Ascending aorta (tissue), 2 donors: ENCODE measurements at places on chromosomes 16 and 17. TPM values are rescaled to one million over a fixed set of nuclear protein-coding genes. Genes with fewer than 3 reads are reported as not detected.

- DNase-seq, result no peak
Measured at GRCh38 chr17:65855245-65855644, 293.8 kb upstream of the AXIN2 start.

- no peak for DNase-seq
Measured at GRCh38 chr17:59366773-59367656, 35.6 kb downstream of the YPEL2 start.

SLC16A13 gene
- total RNA-seq, result 1.5 TPM

DNA sequence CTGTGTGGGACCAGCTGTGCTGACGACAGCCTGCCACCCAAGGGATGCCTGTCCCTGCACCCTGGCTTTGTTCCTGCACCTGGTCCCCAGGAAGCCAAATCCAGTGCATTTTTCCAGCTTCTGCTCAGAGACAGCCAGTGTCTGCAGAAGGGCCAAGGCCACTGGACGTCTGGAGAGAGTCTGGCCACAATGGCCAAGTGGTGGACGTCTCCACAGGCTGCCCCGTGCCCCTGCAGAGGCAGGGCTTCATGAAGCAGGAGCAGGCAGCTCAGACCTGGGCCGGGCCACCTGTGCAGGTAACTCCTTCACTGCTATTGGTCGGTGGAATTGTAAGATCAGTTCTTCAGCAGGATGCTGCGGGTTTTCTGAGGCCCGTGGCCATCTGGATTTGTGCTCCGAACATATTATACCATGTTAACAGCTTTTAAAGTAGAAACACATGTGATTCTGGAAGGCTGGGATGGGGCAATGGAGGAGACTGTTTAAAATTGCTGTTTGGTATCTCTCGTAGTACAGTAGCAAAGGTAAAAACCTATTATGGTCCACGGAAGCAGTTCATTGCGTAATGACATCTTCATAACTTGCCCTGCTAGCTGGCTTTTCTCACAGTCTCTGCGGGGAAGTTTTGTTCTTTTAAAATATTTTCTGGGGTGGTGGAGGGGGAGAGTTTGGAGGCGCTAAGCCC is 185.3 kb downstream of the CCDC182 start:
- DNase-seq, result no peak

- DNase-seq, result no peak
Measured at GRCh38 chr16:87585442-87586200, 16.7 kb upstream of the JPH3 start.

- DNase-seq, result no peak
Measured at GRCh38 chr16:87177673-87178072, 139.5 kb downstream of the C16orf95 start.

DNA sequence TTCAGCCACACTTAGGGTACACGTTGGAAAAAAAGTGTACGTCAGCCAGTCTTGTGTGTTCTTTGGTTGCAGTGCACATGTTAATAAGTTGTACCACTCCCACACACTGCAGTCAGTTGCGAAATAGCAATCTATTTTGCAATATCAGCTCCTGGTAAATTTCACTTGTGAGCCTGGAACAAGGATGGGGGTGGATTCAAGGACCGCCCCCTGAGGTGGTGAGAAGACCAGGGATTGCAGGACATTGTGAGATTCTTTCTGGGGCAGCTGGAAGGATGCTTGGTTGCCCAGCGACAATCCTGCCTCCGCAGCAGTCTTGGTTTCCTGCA is 78.6 kb upstream of the ZFHX3 start:
- no peak for DNase-seq

DNA sequence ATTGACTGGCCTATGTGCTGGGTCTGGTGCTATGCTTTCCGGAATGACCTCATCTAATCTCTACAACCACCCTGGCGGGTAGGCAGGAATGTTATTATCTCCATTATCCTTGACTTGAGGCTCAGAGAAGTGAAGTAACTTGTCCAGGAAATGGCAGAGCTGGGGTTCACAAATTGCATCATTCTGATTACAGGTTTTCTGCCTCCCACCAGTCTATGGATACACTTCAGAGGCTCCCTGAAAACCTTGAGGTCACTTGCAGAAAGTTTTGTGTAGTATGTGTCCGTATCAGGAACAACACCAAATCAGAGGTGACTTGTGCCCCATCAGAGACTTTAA is 19.1 kb downstream of the NOD2 start:
- no peak for DNase-seq

DNA sequence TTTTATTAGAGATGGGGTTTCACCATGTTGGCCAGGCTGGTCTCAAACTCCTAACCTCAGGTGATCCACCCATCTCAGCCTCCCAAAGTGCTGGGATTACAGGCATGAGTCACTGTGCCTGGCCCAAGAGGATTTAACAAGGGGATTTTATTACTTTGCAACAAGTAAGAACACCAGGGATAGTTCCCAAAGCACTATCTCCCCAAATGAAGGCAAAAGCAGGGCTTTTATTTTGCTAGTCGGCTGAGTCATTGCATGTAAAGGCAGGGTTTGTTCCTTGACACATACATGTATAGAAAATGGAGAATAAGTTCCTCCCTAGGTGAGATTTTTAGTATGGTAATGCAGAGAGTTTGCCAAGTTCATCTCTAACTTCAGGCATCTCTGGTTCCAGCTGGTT is 24.0 kb downstream of the REXO5 start:
- DNase-seq, result no peak

DNA sequence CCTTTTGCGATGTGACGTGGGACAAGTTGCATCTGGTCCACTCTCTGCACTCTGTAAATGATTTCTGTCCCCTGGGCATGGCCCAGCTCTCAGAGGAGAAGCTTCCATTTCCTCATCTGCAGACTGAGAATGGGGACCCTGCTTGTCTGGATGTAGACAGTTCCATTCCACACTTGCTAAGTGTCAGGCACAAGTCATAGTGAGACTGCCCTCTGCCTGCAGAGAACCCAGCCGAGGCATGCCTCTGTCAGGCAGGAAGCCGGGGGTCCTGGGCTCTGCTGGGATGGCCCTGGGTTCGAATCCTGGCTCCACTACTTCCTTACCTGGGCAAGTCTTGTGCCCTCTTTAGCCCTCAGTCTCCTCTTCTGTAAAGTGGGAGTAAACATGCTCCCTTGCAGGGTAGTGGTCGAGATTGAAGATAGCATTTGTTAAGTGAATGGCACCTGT is 4.1 kb downstream of the MAP2K3 start:
- no peak for DNase-seq
